ENCODE measurements at places on chromosomes 16 and 17. TPM values are rescaled to one million over a fixed set of nuclear protein-coding genes. Genes with fewer than 3 reads are reported as not detected.
A peak's percentile ranks its signal among the peaks of the same experiment; 100 is the strongest.

- no peak for DNase-seq
These were observed 53.7 kb upstream of the DHX40 start for GRCh38 chr17:59511726-59512125.

DNA sequence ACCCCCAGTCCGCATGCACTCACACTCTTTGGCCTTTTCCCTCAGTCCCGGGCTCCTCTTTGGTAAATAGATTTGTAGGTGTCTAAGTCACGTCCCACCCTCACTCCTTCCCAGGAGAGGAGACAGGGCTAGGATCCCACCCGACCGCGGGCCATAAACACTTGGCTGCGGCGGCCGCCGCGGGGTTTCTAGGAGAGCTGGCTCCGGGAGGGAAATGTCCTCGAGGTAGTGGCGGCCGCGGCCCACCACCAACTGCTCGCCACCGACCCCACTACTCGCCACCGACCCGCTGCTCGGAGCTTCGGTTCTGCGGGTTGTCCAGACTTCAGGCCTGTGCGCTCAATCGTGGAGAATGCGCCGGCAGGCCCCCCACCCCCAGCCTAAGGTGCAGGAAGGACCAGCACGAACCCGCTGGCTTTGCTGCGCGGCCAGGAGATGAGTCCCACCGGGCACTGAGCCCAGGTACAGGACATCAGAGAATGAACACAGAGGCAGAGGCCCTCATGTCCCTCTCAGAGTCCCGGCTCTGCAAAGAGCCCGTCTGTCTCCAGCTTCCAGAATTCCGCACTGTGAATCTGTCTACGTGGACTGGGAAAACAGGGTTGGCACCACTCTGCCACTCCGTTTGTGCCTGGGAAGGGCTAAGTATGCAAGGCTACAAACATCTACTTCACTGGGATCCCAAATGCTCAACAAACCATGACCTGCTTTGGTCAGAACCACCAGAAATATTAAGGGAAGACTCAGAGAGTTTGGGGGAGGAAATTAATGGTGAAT lies 2.5 kb downstream of the PRAC2 start:
- DNase-seq: no peak

The ELMO3 gene
- polyA plus RNA-seq: 1.1 TPM

The MAF gene
- 51.4 TPM for polyA plus RNA-seq

The PARD6A gene
- polyA plus RNA-seq: 0.89 TPM

DNA sequence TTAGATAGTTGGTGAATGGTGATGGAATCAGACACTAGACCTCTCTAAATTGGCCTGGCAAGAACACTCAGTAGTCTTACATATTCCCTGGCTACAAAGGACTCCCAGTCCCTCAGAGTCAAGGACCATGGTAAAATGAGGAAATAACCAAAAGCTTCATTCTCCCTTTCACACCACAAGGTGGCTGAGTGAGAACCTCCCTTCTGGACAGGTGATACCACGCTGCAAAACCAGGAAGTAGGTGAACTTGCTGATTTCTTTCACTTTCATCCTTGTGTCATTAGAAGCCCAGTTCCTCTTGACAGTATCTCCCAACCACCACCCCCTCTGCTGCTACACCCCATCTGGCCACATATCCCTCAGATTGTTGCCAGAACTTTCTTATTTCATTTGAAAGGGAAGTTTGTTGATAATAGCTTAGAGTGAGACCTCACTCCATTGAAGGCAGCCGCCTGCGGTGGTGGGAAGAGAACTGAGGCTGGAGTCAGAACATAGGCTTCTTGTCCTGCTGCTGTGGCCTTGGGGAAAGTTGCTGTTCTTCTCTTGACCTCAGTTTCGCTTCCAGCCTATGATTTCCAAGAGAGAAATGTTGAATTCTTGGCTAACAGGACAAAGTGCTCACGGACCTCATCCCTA lies 290.6 kb upstream of the CCL2 start:
- DNase-seq: no peak

The CD68 gene
- 55.2 TPM for polyA plus RNA-seq

- no peak for DNase-seq
These were observed at the start of gene SP6 for GRCh38 chr17:47850692-47851573. TSS of gene SP6 (minus strand) at chr17:47851163. CDS start at chr17:47848429, 2,734 bp downstream.

The DPEP2 gene
- polyA plus RNA-seq: 2.3 TPM

GRCh38 chr17:869567-870525 lies 87.7 kb downstream of the MRM3 start:
- DNase-seq: peak; percentile 67

GRCh38 chr16:81307770-81308169 lies 7.0 kb upstream of the GAN start:
- DNase-seq: no peak

DNA sequence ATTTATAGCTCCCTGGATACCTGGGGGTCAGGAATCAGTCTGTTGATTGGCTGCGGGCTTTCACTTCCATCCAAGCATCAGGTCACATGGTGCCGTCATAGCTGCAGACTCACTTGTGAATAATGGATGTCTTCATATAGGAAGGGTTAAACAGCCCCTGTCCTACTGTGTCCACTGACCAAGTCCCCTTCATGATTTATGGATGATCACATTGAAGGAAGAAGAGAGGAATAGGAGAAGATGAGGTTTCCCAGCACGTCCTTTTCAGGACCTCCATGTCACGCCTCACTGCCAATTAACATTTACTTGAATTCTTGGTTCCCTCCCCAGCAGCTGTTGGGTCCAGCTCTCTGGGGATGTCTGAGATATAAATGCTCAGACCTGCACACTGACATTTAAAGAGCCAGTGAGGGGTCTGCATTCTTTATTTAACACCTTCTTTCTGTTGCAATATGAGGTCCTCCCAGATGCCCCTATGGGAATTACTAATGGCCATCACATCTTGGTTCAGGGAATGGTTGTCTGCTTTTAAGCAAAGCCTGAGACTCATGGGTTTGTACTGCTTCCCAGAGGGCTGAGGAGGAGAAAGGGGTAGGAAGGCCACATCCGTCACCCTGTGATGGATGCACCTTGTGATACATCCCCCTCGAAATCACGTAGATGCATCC lies 230.6 kb upstream of the HSBP1 start:
- no peak for DNase-seq

The MRPL58 gene
- polyA plus RNA-seq: 21.2 TPM

DNA sequence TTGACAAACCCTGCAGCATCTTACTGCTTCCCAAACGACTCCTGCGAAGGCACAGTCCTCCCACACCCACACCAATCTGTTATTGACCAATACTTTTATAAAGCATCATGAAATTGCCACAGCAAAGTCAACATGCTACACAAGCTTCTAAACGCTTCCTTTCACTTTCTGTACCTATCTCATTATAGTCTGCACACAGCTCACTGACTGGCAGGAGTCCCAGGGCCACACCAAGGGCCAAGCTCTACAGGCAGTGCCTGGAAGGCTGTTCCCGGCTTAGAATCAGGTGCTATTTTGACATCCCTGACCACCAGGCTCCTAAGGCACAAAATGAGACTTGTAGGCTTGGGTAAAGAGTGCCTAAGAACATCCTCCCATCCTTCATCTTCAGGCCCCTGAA lies 39.5 kb downstream of the USP7 start:
- no peak for DNase-seq

The TBC1D3C gene
- polyA plus RNA-seq: not detected

- no peak for DNase-seq
These were observed 20.0 kb upstream of the WFIKKN1 start for GRCh38 chr16:610513-611381.

The USP6 gene
- 21.0 TPM for polyA plus RNA-seq

GRCh38 chr17:41811549-41812380 lies at the start of gene P3H4:
TSS of gene P3H4 (minus strand) at chr17:41811949. CDS start at chr17:41811915, 34 bp downstream.
- peak; percentile 93 for DNase-seq

DNA sequence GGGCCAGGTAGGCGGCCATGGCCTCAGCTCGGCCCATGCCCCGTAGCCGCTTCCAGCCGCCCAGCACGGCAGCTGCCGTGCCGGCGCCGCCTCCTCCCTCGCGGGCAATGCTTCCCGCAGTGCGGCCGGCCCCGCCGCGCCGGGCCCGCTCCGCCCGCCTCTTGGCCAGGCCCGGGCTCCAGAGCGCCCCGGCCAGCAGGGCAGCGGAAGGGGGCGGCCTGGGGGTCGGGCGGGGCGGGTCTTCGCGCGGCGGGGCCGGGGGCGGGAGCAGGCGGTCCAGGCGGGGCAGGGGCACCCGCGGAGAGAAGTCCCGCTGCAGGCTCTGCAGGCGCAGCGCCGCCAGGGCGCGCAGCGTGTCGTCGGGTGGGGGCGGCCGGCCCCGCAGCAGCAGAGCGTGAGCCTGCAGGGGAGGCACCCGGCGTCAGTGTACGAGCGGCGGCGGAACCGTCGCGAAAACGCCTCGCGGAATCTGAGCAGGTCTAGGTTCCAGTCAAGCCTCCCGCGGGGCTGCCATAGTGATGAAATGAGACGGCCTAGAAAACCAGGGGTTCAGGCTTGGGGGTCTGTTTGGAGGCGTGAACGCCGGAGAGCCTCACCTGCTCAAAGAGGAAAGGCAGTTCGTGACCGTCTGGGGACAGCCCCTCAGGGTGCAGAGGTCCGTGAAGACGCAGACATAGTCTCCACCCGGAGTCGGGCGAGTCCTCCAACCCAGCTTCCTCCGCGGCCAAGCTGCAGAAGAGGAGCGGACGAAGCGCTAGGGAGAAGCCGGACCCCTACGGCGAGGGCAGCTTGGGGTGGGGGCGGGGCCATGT lies 6.6 kb downstream of the PLEKHH3 start:
- no peak for DNase-seq

The ZNF23 gene
- 12.1 TPM for polyA plus RNA-seq

DNA sequence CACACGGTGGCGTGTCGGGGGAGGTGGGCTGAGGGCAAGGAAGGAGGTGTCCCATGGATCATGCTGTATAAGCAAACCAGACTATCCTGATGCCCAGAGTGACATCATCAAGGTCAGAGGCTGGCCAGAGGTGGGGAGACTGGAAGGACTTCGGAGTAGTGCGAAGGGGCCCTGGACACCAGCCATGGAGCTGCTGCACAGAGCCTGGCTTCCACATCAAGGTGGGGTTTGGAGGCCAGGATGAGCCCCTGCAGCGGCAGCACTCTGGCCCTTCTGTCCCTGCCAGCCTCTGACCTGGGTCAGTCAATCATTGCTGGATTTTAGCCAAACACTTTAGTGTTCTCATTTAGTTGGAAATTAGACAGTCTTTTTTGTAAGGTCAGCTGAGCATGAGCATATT lies 34.8 kb downstream of the MED13 start:
- DNase-seq: no peak

DNA sequence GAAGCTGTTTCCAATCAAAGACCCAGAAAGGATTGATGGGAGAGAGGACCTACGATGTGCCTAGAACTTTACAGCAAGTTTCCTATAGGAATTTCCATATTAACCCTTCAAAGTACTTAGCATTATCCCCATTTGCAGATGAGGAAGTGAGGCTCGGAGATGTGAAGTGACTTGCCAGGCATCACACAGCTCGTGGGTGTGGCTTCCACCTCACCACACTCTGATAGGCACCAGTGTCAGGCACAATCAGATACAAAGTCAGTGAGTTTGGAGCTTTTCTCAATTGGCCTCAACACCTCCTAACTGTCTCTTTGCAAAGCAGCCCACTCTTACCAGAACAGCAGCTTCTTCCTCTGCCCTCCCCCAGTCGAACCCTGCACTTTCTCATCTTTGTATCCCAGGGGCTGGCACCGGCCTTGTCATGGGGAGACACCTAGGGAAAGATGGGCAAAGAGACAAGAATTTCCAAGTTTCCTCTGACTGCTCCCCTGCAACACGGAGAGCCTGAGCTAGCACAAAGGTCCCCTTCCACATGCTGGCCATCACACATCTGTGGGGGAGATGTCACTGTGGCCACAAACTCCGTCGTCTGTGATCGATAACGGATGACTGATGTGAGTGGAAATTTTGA lies 37.4 kb upstream of the CCL1 start:
- no peak for DNase-seq

DNA sequence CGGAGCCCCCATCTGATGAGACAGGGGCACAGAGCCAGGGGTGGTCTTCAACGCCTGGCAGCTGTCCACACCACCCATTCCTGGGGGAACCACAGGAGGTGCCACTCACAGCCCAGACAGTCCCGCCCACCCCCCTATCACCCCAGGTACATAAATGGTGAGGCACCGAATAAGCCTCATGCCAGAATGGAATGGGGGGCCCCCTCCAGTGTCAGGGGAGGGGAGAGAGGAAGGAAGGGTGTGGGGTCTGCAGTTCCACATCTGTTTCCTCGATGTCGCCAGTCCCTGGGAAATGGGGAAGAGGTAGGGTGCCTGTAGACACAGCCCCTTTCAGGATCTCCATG lies 1.7 kb downstream of the TMC6 start:
- DNase-seq: no peak

The TSC2 gene
- 92.4 TPM for polyA plus RNA-seq

The SERPINF2 gene
- 1.7 TPM for polyA plus RNA-seq

DNA sequence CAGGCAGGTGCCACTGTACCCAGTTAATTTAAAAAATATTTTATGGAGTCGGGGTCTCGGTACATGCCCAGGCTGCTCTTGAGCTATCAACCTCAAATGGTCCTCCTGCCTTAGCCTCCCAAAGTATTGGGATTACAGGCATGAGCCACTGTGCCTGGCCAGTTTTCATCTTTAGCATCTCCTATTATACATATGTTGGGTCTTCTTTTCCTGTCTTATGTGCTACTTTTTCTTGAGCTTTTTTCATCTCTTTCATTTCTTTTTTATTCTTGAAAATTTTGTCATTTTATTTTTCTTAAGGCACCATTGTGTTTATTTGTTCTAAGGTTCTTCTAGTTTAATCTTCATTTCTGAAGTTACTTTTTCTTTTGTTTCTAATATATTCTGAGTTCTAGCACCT lies 20.7 kb downstream of the BANP start:
- DNase-seq: no peak

Measured in hindlimb muscle (tissue), 1 donor.